Prostate gland (tissue), 2 donors: ENCODE measurements at places on chromosomes 3 and 15. TPM values are rescaled to one million over a fixed set of nuclear protein-coding genes. Genes with fewer than 3 reads are reported as not detected.

DNA sequence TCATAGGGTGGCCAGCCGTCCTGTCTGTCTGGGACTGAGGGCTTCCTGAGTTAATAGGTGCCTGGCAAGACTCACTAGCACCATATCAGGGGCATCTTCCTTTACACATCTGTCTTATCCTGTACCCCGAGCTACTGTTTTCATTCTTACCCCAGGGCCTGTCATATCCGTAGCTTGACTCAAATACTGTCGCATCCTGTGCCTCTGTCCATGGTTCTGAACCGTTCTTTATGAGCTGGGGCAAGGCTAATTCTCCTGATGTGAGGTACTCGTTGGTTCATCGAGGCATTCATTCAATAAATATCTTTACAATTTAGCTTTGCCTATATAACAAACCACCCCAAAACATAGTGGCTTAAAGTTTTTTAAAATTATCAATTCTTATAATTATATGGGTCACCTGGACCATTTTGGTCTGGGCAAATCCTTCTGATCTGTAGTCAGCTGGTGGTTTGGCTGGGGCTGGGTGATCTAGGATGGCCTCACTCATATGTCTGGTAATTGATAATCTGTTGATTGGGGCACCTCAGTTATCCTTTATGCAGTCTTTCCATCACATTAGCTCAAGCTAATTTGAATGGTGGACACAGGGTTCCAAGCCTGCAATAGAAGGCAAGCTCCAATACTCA, 121.2 kb downstream of the TLE3 start:
- peak; percentile 16 for DNase-seq

DNA sequence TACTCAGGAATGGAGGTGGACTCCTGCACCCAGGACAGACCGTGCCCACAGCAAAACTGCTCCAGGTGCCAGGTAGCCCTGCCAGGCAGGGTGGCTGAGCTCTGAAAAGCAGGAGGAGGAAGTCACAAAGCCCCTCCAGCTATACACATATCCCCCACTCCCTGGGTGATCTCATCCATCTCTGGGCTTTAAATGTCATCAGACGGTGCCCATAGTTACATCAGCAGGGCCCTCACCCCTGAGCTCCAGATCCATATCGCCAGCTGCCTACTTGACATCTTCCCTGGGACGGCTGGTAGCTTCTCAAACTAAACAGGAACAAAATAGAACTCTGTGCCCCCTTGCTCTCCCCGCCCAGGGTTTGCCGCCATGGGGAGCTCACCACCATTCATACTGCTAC, 87.7 kb downstream of the MEGF11 start:
- DNase-seq, result no peak

GRCh38 chr15:56886363-56886931, 32.0 kb upstream of the TCF12 start:
- no peak for DNase-seq

The MED12L gene
- 4.3 TPM for total RNA-seq

DNA sequence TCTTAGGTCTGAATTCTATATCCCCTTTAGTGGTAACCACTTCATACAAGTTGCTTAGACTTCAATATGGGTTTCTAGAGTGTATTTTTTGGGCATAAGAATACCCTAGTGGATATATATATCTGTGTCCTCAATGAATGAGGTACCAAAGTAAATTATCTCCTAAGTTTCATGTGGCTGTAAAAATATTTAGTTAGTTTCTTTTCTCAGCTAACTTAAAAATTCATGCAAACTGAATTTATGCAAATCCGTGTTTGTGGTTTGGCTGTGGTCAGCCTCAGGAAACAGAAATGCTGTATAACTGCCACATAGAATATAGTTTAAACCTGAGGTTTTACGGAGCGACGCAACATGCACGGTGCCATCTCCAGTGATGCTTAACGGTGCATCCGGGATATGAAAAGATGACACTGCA, 80.3 kb downstream of the PEX5L start:
- DNase-seq, result no peak

- DNase-seq, result no peak
Measured at GRCh38 chr3:131075632-131076328, 49.1 kb downstream of the NEK11 start.

DNA sequence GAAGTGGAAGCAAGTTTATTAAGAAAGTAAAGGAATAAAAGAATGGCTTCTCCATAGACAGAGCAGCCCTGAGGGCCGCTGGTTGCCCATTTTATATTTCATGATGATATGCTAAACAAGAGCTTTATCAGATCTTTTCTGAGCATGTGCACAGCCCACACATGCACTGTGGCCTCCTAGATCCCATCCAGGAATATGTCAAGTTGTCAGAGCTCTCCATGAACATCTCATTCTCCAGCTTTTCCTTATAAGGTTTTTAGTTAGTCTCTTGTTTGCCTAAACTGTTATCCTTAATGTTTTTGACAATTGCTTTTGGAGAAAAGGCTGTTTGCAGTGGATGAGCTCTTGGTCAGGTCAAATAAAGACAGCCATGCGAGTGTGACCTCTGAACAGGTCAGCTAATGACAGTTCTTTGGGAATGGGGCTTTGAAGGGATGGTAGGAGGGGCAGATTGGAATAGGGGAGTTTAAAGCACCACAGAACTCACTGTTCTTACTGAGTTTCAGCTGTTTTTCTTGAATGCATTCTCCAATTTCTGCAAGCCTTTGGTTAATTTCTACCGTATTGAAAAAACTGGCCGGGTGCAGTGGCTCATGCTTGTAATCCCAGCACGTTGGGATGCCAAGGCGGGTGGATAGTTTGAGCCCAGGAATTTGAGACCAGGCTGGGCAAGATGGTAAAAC, 69.4 kb upstream of the CRTC3 start:
- DNase-seq, result no peak
